ENCODE measurements at places on chromosomes 2 and 18.

DNA sequence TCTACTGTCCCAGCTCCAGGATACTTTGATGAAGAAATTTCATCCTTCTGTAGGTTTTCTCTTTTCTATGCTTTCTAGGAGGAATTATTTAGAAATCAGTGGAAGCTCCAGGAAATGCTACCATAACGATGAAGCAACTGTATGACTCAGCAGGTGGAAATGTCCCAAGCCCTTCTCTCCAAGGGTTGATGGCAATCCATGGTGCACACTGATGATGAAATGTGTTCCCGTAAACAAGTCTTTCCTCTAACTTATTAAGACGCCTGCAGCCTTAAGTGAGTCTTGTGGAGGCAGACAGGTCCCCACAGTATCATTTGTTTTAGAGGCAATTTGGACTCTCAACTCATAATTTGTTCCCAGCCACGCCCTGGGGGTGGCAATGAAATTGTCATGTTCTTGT is 777.6 kb upstream of the SOX11 start:
- H3K27me3 ChIP-seq = no peaks in the 10 kb centered on the region
- H3K36me3 ChIP-seq = no peaks in the 10 kb centered on the region
- H3K4me3 ChIP-seq = no peak overlapping the region
- H3K27ac ChIP-seq = no peak overlapping the region
- no peaks in the 10 kb centered on the region for H3K4me1 ChIP-seq
- peak; percentile 12 for DNase-seq

DNA sequence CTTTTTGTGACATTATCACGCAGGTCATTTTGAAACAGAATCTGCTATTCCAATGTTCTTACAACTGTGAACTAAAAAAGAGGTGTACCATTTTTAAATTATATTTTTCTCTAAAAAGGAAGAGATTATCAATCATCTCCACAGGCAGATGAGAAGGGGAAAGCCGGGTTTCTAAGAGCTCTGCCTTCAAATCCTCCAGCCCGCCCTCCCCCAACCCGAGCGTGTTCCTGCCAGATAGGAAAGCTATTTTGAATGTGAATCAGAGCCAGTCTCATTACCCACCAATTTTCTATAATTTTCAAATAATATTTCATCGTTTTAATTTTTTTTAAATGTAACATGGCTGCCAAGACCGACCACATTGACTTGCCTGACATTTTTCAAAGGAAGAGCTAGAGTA is 65.9 kb downstream of the KCNF1 start:
- DNase-seq = no peak
- no peaks in the 10 kb centered on the region for H3K36me3 ChIP-seq
- no peaks in the 10 kb centered on the region for H3K27me3 ChIP-seq
- no peak overlapping the region for H3K27ac ChIP-seq

- H3K27me3 ChIP-seq = no peaks in the 10 kb centered on the region
- no peaks in the 10 kb centered on the region for H3K4me1 ChIP-seq
- H3K27ac ChIP-seq = no peak overlapping the region
- no peak overlapping the region for H3K4me3 ChIP-seq
Measured at GRCh38 chr2:1718339-1719220, 25.7 kb downstream of the PXDN start.

- no peaks in the 10 kb centered on the region for H3K36me3 ChIP-seq
- H3K27me3 ChIP-seq = no peaks in the 10 kb centered on the region
- H3K4me1 ChIP-seq = peaks cover 7% of the 10 kb centered on the region
- H3K4me3 ChIP-seq = no peak overlapping the region
- H3K27ac ChIP-seq = no peak overlapping the region
- DNase-seq = no peak
Measured at GRCh38 chr2:24576617-24577016, 85.6 kb downstream of the NCOA1 start.

DNA sequence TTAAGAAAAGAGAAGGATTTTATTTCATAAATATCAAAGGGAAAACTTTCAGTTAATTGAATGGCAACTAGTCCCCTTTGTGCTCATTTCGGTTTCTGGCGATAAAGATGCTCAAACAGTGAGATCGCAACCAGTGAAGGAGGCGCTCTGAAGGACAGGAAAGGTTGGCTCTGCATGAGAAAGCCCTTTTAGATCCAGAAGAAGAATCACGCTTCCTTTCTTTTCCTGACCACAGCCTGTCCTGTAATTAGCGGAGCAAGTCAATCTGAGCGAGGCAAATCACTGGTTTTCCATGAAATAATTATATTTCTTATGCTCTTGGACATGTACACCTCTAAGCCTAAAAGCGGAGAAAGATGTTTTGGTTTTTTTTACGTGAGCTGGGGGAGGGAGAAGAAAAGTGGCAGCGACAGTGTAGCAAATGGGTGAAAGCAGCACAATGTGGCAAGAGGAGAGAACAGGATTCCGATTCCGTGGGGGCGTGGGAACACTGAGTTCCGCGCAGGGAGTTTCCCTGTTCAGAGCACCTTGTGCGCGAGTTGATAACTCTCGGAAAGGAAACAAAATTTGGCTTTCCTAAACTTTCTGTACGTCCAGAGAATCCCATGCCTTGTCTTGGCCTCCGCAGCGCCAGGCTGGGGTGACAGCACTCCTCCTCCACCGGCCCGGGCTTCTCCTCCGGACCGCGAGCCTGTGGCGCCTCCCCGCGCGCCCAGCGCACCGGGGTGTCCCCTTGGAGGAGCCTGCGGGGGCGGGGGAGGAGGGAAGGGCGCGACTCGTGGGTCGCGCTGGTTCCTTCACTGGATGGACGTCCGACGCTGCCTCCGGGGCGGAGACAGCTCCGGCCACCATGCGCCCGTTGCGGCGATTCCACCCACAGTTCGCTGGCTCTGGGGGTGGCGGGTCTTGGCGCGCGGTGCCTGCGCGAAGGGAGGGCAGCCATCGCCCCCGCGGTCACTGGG is 620 bp upstream of the SLC9A2 start:
- peaks cover 2% of the 10 kb centered on the region for H3K4me1 ChIP-seq
- no peak overlapping the region for H3K27ac ChIP-seq
- DNase-seq = peak; percentile 16
- peak overlapping the region; percentile 4 for H3K4me3 ChIP-seq

GRCh38 chr18:75139226-75139911 is 69.6 kb downstream of the PTGR3 start:
- H3K27me3 ChIP-seq = no peaks in the 10 kb centered on the region
- H3K4me3 ChIP-seq = no peak overlapping the region
- no peaks in the 10 kb centered on the region for H3K36me3 ChIP-seq
- H3K4me1 ChIP-seq = no peaks in the 10 kb centered on the region
- H3K27ac ChIP-seq = no peak overlapping the region

DNA sequence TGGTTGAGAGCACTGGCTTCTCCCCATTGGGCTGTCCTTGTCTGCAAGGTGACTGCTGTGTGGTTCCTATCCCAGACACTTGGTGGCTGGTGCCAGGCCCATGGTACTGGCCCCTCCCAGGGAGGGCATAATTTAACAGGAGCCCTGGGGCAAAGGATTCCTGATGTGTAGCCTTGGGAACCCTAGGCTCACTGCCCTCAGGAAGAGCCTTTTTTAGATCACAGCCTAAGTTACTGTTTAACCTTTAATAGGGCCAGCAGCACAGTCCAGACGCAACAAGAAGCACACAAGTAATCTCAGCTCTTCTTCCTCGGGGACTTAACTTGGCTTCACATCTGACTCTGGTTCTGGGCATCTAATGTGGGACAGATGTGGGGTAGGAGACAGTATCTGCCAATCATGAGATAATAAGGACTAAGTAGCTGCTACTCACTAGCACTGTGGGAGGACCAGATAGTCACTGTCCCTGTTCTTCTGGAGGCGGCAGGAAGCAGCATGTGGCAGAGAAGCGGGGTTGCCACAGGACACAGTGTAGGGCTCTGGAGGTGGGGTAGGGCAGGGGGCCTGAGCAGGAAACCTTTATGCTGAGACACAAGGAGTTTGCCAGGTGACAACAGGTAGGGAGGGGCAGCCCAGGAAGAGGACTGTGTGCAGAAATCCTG is 136.3 kb downstream of the TMEM17 start:
- peaks cover 19% of the 10 kb centered on the region for H3K4me1 ChIP-seq
- no peaks in the 10 kb centered on the region for H3K27me3 ChIP-seq
- no peaks in the 10 kb centered on the region for H3K36me3 ChIP-seq
- DNase-seq = peak; percentile 67
- H3K27ac ChIP-seq = no peak overlapping the region
